ENCODE measurements at places on chromosomes 1 and 21.

DNA sequence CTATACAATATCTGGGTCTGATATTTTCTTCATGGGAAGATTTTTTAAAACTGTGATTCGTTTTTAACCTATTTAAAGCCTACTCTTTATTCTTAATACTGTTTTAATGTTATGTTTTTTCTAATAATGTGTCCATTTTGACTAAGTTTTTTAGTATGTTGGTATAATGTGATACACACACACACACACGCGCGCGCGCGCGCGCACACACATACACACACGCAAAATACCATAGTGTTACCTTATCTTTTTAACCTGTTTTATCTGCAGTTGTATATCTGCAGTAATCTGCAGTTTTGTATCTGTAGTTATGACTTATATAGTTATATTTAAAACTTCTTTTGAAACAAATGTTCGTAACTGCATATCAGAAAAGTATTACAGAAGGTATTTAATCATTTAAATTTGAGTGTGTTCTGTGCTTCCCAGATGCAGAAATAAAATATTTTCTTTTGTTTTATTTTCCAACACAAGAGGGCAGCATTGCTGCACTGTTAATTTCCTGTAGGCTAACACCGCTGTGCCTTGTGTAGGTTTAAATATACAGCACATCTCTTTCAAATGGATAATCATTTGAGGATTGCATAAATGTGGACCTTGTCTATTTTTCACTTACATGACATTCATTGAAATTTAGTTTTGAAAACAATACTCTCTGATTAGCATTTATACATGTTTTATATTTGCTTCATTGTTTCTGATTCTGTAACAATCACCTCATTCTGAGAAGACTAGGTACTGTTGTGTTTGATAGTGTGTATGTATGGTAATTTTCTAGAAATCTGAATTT, 166.1 kb downstream of the PDE4B start:
- DNase-seq: peak; percentile 32

- DNase-seq: peak; percentile 49
Measured at GRCh38 chr1:230797942-230798365, 50.8 kb downstream of the CAPN9 start.

GRCh38 chr1:153393926-153394325, 3.1 kb upstream of the S100A8 start:
- DNase-seq: no peak

GRCh38 chr1:40593449-40594186, 62.2 kb downstream of the ZNF684 start:
- DNase-seq: no peak

GRCh38 chr21:25985990-25986389, 184.6 kb downstream of the APP start:
- no peak for DNase-seq

GRCh38 chr1:40606978-40607377, 58.5 kb downstream of the RIMS3 start:
- no peak for DNase-seq

DNA sequence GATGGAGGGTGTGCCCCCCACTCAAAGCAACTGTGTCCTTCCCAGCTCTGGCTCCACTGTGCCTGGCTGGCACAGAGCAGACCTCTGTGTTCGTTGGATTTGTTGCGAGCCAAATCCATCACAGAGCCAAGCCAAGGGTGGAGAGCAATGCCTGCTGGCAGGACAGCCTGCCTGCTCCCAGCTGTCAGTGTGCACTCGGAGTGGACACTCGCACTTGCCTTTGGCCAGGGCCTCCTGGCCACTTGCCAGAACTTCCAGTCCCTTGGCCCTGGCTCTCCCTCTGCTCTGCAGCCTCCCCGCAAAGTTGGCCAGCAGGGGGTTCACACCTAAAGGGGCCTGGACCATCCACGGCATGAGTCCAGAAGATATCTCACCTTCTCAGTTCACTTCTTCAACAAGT, 16.4 kb downstream of the HEYL start:
- DNase-seq: no peak

GRCh38 chr1:41386196-41386663, 25.0 kb downstream of the FOXO6 start:
- DNase-seq: no peak

- DNase-seq: no peak
Measured at GRCh38 chr1:169889871-169890270, 3.8 kb downstream of the SCYL3 start.

DNA sequence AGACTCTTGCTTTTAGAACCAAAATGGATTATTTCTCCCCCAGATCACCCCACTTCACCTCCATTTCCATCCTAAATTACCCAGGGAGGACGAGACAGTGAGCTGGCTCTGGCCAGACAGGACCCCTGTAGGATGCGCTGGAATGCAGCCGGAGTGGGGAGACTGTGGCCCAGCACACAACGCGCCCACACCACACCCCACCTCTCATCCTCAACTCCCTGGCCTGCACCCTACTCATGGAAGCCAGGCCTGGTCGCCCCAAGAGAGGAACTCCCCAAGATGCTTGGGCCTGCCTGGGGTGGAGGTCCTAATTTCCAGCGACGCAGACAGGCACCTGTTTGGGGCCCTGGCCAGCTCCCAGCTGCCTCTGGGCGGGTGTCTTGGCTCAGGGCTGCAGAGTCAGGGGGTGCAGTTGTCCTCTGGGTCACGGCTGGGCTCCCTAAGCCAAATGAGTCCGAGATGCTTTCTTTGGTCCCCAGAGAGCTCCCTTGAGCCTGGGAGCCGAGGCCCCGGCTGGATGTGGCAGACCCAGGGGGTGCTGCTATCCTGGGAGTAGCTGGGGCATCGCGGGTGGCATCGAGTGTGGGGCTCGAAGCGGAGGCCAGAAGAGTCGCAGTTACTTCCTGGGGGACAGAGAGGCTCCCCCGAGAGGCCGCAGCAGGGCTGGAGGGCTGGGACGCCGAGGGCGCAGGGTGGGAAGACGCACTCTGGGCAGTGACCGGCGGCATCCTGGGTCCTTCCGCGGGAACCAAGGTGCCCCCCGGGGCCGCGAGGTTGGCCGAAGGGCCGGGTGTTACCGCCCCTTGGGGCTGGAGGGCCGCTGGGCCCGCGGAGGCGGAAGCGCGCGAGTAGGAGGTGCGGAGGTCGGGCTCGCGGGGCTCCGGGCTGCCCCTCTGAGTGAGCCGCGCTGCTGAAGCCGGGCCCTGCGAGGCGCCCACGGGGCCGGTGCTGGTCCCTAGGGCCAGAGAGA, 10.4 kb downstream of the CLEC20A start:
- DNase-seq: no peak

DNA sequence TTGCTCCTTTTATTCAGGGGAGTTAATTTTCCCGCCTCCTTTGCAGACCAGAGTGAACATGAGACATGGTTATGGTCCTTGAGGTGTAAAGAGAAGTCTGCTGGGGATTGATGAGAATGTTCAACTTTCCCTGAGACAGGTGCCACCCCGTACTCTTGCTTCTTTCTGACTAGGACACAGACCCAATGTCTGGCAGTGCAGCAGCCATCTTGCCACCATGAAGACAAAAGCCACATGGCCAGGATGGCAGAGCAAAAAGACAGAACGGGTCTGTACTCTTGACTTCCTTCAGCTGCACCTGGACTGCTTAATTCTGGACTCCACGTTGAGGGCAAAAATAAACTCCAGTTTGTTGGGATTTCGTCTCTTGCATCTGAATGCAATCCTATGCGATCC, 54.1 kb downstream of the KLHDC7A start:
- no peak for DNase-seq
